ENCODE measurements at places on chromosomes 7 and 10.

- no peak for DNase-seq
Measured at GRCh38 chr7:86914551-86914950, 144.9 kb downstream of the ELAPOR2 start.

GRCh38 chr10:133139551-133140065 is 20.4 kb upstream of the KNDC1 start:
- no peak for DNase-seq

DNA sequence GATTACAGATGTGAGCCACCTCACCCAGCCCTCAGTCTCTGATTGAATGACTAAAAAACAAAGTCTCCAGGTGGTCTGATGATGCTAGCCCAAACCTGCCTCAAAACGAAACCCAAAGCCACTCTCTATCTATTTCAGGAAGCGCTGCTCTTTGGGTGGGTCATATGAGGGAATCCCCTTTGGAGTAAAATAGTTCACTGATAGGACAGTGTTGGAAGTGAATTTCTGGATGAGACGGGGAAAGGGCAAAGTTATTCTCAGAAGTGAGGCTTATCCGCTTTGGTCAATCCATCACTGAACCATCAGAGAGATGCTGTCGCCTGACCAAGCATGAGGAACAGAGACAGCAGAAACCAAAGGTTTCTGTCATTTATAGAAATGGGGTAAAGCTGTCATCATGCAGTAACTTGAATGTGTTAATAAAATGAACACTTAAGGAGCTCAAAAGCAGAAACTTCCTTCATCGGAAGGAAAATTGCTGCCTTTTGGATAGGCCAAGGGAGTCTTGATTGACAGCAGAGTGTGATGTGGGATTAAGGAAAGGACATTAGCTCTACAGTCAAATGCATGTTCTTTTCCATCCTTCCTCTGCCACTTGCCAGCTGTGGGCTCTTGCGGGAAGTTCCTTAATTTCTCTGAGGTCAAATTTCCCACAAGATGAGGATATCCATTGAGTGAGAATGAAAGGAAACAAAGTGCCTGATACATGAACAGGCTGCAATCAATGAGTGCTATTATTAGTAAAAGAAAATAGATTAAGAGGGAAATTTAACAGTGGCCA is 64.9 kb upstream of the C1QL3 start:
- no peak for DNase-seq

GRCh38 chr7:126052229-126052628 is 1122.6 kb upstream of the POT1 start:
- no peak for DNase-seq

GRCh38 chr10:26391701-26392695 is 46.1 kb upstream of the APBB1IP start:
- no peak for DNase-seq

- no peak for DNase-seq
Measured at GRCh38 chr10:36301139-36301538, 659.0 kb upstream of the FZD8 start.

DNA sequence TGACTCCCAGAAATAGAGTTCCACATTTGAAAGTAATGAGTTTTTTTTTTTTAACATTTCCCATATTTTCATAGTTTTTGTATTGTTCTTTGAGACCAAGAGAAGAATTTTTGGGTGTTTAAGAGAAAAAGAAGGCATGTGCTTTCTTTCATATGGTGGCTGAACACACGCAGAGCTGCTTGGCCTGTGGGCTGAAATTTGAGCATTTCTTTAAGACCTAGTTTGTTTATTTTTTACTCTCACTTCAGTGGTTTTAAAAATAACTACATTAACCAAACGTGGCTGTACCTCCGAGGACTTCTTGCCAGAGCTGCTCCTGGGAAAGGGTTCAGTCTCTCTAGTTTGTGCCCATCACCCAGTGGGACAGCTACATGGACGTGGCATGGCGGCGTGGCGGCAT is 58.3 kb downstream of the INPP5A start:
- no peak for DNase-seq

- DNase-seq: no peak
Measured at GRCh38 chr7:129188372-129188891, at the start of gene SMO. TSS of gene SMO (plus strand) at chr7:129188633. CDS start at chr7:129189152, 519 bp downstream.

DNA sequence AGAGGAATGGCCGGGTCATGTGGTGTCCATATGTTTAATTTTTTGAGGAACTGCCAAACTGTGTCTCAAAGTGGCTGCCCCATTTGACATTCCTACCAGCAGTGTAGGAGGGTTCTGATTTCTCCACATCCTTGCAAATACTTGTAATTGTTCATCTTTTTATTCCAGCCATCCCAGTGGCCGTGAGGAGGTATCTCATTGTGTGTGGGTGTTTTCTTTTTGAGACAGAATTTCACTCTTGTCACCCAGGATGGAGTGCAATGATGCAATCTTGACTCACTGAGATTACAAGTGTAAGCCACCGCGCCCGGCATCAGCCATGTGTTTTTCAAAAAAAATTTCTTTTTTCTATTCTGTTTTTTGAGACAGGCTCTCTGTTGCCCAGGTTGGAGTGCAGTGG is 38.7 kb upstream of the DLG5 start:
- DNase-seq: no peak

DNA sequence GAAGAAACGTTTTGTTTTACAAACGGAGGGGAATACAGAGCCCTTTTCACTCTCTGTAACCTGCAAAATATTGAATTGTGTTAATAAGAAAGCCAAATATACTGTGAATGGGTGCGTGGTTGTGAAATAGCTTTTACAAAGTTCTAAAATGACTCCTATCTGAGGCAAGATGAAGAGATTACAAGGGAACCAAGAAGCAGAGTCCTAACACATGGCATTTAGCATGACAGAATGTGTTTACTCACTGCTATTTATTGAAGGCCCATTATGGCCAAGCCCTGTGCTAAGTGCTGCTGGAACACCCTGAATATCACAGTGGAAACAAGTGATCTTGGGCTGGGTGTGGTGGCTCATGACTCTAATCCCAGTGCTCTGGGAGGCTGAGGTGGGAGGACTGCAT is 12.9 kb downstream of the JCAD start:
- no peak for DNase-seq

DNA sequence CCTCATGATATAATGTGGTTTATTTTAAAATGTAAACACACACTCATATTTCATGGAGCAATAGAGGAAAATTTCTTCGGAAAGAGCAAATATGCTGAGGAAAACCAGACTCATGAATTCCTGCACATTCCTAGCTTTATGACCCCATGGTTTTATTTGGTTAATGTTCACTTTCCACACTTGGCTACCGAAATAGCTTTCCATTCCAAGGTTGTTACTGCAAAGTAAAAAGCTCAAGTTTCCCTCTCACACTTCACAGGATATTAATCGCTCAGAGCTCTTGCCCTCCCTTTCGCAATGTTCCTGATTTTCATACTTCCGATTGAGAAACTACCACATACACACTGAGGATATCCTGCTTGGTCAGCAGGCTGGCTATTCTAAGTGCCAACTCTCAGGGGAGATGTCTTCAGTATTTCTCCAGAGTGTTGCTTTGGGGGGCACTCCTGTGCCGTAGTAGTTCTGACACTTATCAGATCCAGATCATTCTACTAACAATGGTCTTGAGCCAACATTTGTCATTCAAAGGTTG is 77.5 kb upstream of the STEAP1B start:
- no peak for DNase-seq

DNA sequence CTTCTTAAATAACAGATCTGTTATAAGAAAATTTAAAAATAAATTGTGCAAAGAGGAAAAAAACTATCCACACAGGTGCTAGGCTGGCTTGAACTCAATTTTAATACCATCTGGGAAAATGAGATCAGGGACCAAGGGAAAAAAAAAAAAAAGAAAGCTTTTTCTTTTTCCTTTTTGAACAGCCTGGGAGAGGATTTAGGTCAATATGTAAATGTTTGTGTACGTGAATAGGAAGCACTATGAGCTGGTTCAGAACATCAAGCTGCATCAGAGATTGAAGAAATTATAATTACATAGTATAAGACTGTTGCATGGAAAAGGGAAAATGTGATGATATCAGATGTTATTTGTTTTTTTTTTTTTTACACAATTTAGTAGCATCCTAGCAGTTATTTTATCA is 548.0 kb downstream of the ARL4A start:
- DNase-seq: no peak

GRCh38 chr7:85091565-85091928 is 95.3 kb downstream of the SEMA3D start:
- no peak for DNase-seq

- DNase-seq: no peak
Measured at GRCh38 chr10:101452593-101452992, 98.6 kb downstream of the BTRC start.

- no peak for DNase-seq
Measured at GRCh38 chr10:45374350-45375052, 485 bp downstream of the ALOX5 start.

DNA sequence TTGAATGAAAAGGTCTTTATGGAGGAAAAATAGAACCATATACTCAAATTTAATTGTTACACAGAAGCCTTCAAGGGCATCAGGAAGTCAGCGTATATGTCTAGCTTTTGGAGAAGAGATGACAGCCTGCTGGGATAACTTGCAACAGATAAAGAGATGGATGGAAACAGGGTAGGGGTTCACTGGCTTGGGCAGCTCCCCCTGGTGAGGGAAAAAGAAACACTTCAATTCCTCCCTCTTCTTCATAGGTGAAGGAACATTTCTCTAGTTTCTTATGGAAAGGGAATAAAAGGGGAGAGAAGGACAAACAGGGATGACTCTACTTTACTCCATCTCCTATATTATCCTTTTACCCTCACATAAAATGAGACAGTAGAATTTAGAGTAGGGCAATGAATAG is 635.7 kb downstream of the PHTF2 start:
- DNase-seq: no peak

DNA sequence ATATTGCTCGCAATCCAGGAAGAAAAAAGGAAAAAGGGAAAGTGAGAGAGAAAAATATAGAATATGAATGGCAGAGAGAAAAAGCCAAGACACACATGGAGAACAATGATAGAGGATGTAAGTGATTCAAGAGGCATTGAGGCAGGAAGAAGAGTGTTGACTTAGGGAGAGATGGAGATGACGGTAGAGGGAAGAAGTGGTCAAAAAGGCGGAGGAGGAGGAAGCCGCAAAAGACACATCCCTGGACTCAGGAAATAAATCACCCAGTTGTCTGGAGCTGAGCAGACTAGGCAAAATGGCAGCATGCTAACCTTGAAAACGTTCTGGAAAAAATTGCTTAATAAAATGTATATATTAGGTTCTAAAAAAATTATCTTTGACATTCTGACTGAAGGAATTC is 17.7 kb upstream of the GPR37 start:
- no peak for DNase-seq

GRCh38 chr10:88106366-88106765 is 242.9 kb downstream of the PTEN start:
- no peak for DNase-seq

DNA sequence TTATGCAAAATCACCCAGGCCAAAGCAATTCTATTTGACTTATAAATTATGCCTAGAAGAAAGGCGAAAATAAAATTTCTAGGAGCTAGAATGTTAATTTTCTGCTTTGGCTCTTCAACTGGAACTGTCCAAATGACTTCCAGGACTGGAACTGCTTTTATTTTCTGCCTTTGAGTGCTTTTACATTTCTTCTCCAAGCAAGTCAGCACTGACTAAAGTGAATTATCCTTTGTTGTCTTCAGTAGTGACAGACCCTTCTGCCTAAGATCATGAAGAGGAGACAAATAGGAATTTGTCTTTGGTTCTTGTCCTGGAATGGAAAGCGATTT is 255.9 kb downstream of the DNAJB9 start:
- DNase-seq: no peak

GRCh38 chr10:71598621-71599055 is 120.9 kb downstream of the C10orf105 start:
- DNase-seq: no peak

DNA sequence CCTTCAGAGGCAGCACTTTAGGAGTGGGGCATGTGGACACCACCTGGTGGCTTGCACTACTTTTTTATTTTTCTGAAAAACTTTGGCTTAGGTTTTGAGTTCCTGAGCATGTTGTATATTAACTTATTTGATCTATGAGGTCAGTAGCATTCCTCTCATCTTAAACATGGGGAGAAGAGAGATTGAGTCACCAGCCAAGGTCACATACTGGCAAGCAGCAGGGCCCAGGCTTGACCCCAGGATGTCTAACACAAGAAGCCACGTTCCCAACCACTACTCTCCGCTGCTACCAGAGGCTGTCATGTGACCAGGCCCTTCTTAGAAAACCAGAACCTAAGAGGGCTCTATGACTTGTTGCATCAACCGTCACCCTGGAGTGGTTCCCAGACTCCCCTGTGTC is 210.3 kb upstream of the GPR26 start:
- no peak for DNase-seq

DNA sequence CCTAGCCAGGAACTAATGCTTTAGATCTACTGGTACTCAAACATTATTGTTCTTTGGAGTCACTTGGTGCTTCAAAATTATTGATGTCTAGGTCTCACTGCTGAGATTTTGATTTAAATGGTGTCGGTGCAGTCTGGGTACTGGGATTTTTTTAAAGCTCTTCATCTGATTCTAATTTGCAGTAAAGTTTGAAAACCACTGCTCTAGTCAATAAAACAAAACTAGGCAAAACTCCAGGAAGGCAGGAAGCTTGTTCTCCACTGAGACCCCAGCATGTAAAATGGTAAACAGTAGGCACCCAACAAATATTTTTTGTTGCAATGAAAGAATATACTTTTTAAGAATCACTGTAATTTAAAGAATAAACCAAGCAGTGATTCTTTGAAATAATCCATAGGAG is 49.7 kb downstream of the ADD3 start:
- DNase-seq: no peak

- DNase-seq: no peak
Measured at GRCh38 chr10:129525401-129525801, 58.4 kb downstream of the MGMT start.

DNA sequence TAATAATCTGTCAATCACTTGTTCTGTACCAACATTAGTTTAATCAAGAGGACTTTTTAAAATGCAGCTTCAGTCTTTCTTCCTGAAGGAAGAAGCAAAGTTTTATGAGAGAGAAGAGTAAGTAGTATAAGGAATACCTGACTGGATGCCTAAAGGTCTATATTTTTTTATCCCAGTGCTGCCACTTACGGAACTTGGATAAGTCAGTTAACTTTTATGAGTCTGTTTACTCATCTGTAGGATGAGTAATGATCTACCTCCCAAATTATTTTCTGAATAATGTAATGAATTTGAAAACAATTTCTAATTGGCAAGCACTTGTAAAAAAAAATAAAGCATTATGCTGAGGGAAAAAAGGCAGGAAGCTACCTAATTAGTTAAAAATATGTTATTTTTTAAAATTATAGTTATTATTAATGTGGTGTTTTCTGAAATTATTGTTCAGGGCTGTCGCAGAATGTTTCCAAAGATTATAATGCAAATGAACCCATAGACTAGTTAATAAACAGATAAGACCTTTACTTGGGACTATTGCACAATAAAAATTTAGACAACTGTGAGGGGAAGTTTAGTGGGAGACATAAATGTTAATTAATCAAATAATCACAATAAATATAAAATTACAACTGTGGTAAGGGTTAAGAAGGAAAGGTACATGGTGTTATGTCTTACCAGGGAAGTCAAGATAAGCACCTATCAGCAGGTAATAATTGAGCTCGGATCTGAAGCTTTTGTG is 24.6 kb downstream of the SLK start:
- DNase-seq: no peak
